NCI-H524 treated with DMSO at 0.1 percent for 48 hours (cell line): ENCODE measurements at places on chromosomes 3 and 15.

DNA sequence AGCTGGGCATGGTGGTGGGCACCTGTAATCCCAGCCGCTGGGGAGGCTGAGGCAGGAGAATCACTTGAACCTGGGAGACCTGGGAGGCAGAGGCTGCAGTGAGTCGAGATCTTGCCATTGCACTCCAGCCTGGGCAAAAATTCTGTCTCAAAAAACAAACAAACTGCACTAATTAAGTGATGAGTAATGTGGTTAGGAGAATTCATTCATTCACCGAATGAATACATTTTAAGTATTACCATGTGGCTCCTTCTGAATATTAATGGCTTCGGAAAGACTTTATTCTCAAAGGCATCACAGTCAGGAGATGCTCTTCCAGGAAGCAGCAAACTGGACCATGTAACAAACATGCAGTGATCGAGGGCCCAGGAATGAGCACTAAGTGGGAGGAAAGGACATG, 23.6 kb downstream of the SPTSSB start:
- DNase-seq, result no peak

DNA sequence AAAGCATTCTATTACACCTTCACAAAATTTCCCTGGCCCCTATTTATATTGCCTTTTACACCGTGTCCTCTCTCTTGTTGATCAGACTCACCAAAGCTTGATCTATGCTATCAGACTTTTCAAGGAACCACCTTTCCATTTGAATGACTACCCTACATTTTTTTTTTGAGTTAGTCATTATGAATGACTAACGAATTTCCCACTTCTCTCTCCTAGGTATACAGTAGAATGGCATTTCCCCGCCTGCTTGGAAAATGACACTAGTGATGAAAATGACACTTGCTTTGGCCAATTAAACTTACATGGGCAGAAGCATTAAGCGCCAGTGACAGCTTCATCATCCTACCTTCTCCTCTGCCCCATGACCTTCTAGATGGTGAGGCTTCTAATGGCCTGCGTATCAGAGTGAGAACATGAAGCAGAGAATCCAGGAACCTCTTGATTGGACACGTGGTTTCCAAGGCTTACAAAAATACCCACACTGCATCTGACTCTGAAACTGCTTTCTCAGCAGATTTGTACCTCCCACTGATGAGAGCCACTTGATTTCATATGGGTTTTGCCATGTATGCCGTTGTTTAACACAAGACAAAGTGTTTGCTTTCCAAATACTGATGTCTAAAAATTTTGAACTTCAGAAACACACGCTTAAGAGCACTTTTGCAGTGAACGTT, 370.5 kb downstream of the CTNNB1 start:
- DNase-seq, result no peak

DNA sequence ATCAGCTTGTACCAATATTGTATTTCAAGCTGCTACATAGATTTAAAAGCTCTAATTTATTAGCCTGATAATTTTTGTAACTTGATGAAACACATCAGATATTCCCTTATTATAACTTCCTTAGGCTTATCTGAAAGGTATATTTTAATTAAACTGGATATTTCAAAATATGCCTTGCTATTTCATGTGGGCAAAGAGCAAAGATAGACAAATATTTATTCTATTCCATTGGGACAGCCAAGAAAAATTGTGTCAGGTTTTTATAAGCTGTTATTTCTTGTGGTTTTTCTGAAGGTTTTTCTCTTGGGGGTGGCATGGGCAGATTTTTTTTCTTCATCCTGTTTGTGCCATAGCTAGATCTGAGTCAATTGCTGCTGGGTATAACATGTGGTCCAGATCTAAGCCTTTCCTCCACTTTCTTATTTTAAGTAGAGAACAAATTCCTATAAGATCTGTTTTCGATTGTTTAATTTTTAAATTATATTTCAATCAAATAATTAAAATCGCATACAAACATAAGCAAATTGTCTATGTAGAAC, 249.5 kb downstream of the NAALADL2 start:
- DNase-seq, result no peak

GRCh38 chr3:196569003-196569516, 600 bp downstream of the FBXO45 start:
- no peak for DNase-seq

- no peak for DNase-seq
Measured at GRCh38 chr3:127424766-127425504, 137.1 kb upstream of the PRR20G start.

- DNase-seq, result no peak
Measured at GRCh38 chr3:16064642-16065414, 109.7 kb upstream of the GALNT15 start.

- DNase-seq, result no peak
Measured at GRCh38 chr3:182149594-182149993, 437.9 kb downstream of the SOX2 start.

DNA sequence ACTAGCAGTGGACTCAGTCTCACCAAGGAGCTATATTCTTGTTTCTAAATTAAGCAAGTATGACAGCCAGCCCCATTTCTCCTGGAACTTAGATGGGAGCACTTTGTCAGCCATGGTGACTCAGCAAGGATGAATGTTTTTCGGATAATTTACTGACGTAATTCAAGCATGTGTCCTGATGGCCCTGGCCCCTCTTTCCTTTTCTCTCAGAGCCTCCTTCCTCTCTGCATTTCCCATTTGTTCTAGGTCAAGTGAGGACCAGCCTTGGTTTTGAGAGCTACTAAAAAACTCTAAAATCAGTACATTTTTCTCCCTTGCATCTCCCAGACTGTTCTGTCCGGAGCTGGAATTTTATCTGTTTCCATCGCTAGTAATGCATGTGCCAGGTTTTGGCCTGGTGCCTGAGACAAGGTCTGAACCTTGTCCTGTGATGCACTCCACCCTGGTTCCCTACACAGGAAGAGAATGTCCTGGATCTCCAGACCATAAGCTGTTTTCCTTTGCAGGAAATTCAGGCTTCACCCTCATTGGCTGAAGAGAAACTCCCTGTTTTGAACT, 256.6 kb upstream of the ROPN1 start:
- no peak for DNase-seq

GRCh38 chr3:30331519-30331918, 274.9 kb upstream of the TGFBR2 start:
- no peak for DNase-seq

GRCh38 chr3:151750181-151750580, 16.5 kb downstream of the AADACL2 start:
- DNase-seq, result no peak

- no peak for DNase-seq
Measured at GRCh38 chr3:37993820-37994638, 3.4 kb downstream of the VILL start.

GRCh38 chr3:38554127-38554827, 58.1 kb downstream of the EXOG start:
- no peak for DNase-seq

DNA sequence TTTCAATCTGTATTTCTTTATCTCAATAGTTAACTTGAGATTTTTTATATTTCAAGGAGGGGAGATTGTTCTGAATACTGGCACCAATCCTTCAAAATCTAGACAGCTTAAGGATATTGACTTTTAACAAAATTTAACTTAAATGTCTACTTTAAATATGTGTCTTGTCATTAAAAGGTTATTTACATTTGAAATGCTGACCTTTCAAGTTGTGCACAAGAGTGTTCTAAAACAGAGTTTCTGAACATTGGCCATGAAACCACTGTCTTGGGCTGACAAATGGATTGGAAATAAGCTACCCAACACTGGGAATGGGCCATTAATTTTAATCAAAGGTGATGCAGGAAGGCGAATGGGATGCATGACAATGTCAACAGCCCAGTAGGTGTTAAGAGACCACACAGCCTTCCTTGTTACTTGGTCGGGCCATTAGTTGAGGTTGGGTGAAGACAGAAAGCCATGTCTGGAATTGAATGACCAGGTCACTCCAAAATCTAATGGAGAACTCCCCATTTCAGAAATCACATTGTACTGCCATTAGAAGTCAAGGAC, 128.5 kb downstream of the CDIN1 start:
- no peak for DNase-seq

- DNase-seq, result no peak
Measured at GRCh38 chr3:144028798-144029411, 57.3 kb downstream of the DIPK2A start.

GRCh38 chr3:435161-435560, 238.6 kb downstream of the CHL1 start:
- no peak for DNase-seq

- no peak for DNase-seq
Measured at GRCh38 chr15:64720188-64720587, 55.2 kb downstream of the RBPMS2 start.

GRCh38 chr15:59873644-59874272, 130.4 kb upstream of the FOXB1 start:
- DNase-seq, result no peak

DNA sequence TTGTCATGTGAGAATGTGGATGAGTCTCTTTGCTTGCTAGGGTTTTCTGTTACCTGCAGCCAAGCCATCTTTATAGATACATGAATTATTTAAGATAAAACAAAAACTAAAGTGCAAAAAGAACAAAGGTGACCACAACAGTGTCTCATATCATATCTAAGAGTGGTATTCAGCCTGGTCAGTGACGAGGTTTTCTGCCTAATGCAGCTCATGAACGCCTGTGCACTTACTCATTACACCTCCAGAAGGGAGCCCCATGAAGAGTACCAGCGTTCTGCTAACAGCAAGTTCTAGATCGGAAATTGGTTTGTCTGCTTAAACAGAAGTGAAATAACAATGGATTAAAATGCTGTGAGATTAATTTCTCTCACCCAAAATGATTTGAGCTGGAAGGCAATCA, 19.2 kb downstream of the PXYLP1 start:
- DNase-seq, result no peak

DNA sequence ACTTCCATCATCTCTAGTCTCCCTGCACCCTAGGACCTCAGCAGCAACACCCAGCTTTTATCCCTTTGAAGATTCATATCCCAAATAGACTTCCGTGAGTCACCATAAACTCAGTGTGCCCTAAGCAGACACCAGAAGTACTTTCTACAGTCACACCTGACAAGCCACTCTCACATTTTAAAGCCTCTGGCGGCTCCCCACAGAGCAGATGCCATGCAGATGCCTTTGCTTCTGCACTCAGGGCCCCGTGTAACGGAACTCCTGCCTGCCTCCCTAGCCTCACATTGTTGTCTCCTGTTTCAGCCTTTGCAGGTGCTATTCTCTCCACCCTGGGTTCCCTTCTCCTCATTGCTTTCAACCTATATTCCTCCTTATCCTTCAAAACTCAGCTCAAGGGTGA, 155.5 kb upstream of the SLC24A5 start:
- no peak for DNase-seq

DNA sequence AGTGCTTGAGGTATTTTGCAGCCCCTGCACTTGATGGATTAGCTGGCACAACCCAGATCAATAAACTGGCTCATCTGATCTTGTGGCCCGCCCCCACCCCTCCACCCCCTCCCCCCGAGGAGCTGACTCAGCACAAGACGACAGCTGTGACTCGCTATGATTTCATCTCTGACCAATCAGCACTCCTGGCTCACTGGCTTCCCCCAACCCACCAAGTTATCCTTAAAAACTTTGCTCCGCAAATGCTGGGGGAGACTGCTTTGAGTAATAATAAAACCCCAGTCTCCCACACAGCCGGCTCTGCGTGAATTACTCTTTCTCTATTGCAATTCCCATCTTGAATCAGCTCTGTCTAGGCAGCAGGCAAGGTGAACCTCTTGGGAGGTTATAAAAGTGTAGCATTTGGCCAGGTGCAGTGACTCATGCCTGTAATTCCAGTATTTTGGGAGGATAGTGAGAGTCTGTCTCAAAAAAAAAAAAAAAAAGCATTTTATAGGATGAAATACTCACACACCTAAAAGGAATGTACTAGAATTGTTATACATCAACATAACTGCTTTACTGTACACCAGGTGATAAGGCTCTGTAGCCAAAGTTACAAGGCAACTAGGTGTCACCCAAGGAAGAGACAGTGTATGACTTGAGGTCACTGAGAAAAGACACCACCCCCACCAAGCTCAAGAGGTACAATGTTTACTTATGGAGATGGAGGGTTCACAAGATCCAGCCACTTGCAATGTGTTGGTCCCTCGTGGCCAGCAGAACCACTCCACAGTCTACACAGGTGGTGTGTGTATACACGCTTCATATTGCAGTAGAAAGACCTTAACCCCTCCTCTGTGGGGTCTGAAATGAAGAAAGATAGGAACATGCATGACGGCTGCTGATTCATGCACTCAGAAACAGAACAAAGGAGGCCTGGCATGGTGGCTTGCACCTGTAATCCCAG, 8.6 kb downstream of the ZNF445 start:
- DNase-seq, result no peak

GRCh38 chr15:68204776-68205557, at the start of gene CALML4:
Gene CALML4 (minus strand): TSS chr15:68205332. CDS start chr15:68205247, 85 bp downstream.
- DNase-seq, result no peak

DNA sequence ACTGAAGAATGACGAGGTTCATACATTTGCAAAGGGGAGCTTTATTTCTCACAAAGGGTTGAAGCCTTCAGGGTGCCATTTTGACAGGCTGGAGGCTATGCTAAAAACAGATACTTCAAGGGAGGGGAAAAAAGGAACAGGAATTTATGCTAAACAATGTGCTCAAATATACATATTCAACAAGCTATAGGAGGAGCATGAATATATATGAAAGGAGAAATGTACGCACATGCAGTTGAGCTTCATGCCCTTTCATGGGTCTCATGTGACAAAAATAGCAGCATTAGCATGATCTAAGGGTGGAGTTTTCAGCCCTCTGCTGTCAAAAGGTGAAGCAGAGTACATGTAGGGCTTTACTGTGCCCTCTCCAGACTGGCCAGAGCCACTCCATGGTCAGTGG, 44.3 kb upstream of the FSIP1 start:
- DNase-seq, result no peak

GRCh38 chr3:141330718-141331376, 37.5 kb upstream of the ZBTB38 start:
- no peak for DNase-seq
